ENCODE measurements at places on chromosomes 3 and 15.

- DNase-seq, result no peak
These were observed 91.7 kb downstream of the MYO5A start for GRCh38 chr15:52436981-52437380.

DNA sequence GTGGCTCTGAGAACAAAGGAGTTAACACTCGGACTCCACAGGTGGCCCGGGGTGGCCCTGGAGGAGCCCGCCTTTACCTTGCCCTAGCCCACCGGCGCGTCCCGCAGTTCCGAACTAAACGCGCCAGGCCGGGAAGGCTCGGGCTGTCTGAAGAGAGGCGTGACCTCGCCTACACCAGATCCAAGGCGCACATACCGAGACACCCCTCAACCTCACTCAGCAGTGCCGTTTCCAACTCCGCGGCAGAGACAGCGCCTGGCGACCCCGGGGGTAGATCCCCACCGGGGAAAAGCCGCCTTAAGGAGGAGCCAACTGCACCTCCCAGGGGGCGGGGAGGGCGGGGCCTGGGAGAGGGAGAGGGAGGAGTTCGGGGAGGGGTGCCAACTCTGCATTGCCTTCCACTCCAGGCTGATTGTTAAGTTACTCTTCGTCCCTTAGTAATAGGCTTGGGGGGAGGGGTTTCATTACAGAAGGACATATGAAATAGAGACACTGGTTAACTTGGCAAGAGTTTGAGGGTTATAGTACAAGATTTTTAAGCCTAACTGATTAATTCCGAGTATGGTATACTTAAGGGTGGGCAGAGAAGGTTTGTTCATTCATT lies at the start of gene DLG1:
Gene DLG1 (minus strand): TSS at position 272 of the 604 bp plus-strand sequence. CDS start 1,408 bp downstream, outside the sequence.
- DNase-seq, result peak; percentile 72

GRCh38 chr15:45670511-45670910 lies 35.7 kb downstream of the SQOR start:
- DNase-seq, result no peak

GRCh38 chr3:150202711-150203110 lies 205.4 kb upstream of the TSC22D2 start:
- no peak for DNase-seq

DNA sequence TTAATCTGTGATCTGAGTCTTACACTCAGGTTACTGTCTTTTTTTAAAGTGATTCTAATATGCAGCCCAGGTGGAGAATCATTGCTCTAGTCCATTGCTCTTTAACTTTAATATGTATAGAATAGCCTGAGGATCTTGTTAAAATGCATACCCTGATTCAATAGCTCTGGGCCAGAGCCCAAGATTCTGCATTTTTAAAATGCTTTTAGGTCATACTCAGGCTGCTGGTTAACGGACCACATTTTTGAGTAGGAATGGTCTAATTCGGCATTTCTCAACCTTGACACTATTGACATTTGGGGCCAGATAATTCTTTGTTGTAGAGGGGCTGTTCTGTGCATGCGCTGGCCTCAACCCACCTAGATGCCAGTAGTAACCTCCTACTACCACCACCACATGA lies 20.9 kb upstream of the FSTL1 start:
- DNase-seq, result no peak

DNA sequence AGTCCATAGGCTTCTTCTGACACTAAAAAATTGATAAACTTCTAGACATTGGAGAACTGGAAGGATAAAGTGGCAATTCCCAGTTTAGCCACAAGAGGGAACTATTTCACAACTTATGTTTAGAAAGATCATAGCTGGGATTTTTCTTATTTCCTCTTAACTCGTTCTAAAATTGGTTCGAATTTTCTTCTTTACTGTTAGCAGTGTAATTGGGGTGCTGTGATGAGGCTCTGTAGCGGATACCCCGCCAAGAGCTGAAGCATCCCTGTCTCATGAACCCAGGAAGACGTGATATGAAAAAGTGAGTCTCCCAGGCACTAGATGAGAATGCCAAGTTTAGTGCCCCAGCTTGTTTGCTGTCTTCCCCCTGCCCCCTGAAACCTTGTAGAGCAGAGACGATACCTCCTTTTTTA lies 85.1 kb downstream of the PDCD6IP start:
- no peak for DNase-seq

DNA sequence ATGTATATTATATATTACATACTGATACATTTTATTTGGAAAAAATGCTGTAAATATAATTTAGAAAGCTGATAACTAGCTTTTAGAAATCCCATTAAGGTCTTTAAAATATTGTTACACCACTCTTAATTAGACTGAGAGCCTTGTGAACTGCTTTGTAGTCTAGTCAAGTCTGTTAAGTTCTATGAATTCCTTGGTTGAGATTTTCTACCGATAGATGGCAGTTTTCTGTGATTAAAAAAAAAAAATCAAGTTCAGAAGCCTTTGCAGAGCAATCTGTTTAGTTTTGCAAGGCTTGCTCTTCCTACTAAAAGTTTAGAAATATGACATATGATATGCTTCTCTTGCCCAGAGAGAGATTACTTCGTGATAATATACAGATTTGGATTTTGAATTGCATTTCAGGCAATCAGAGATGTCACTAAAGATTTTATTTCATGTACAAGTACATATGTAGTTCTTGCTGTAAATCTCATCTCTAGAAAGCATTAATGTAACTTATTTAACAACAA lies 60.4 kb upstream of the SLITRK3 start:
- DNase-seq, result no peak

GRCh38 chr3:143771939-143772338 lies 76.3 kb downstream of the SLC9A9 start:
- no peak for DNase-seq

DNA sequence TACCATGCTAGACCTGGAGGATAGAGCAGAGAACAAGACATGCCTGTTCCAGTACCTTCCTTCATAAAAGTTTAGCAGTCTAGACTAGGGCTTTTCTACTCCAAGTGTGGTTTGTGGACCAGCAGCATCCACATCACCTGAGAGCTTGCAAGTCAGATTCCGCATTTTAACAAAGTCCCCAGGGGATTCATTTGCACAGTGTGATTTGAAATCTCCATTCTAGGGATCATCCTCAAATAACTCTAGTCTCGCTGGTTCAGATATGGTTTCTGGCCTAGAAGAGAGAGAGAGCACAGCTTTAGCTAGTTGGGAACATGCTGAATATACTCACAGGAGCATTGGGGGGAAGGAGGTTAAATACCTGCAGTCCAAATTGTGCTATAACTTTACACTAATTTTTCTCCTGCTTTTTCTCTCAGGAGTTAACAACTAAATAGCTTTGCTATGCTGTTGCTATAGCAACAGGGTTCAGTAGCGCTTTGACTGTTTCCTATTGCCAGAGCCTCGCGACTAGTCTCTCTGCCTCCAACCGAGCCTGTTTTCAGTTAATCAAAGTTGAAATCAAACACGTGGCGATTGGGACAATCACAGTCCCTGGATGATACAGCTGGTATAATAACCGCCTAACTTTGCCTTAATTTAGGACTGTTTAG lies 64.0 kb upstream of the RASGRF1 start:
- DNase-seq, result no peak

- no peak for DNase-seq
These were observed 779 bp upstream of the CTNNB1 start for GRCh38 chr3:41198526-41198925.

DNA sequence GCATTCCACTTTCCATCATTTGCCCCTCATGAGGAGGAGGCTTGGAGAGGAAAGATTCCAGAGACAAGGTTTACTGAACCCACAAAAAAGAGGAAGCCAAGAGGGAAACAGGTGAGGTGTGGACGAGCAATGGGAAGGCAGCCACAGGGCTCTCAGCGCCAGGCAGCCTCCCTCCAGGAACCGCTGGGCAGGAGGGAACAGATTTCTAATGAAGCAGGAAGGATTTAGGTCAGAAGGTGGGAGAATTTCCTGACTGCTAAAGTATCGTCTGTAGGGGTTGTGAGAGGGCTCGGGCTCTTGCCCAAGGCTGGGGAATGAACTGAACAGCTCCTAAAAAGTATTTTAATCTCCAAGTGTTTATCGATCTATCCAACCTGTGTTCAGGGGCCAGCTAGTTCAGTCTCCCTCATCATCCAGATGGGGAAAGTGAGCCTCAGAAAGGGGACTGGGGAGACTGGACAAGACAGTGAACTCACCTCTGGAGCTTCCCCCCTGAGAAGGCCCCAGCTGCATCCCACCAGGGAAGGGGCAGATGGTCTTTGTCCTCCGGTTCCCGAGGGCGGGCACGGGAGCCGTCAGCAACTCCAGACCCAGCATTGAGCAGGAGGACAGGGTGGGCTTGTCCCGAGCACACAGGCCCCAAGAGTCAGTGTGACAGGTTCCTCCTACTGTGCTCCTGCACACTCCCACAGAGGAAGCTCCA lies 10.5 kb downstream of the LOXL1 start:
- no peak for DNase-seq

Measured in stimulated activated CD8-positive, alpha-beta memory T cell treated with anti-CD3 and anti-CD28 coated beads, Interleukin-15, amount 100 ng/mL, for 4 hours (primary cell).